SHP77 (cell line): ENCODE measurements at places on chromosomes 1 and 21.

DNA sequence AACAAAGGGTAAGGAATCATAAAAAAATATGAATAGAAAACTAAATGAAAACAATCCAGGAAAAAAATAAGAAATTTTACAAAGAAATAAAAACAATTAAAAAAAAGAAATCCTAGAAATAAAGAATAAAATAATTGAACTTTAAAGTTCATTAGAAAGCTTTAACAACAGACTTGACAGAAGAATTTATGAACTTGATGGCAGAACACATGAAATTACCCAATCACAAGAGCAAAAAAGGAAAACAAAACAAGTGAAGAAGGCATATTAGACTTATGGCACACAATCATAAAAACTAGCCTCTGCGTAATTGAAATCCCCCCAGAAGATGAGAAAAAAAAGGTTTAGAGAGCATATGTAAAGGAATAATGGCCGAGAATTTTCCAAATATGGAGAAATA is 802.5 kb upstream of the B3GALT2 start:
- DNase-seq = no peak

DNA sequence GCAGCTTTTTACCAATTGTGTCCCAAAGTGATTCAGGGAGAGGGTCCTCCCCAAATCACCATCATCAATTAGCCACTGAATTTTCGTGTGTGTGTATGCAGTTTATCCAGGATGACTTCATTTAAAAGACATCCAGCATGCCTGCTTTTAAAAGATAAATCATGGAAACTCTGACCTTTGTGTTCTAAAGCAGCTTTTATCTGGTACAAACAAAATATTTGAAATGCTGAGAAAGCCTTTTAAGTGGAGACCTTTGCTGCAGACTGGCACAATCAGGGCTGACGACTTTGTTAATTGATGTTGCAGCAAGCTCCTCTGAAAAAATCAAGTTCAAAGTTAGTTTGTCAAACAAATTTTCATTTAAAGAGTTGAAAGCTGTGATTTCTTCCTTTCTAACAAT is 104.7 kb downstream of the PCP4 start:
- DNase-seq = no peak

DNA sequence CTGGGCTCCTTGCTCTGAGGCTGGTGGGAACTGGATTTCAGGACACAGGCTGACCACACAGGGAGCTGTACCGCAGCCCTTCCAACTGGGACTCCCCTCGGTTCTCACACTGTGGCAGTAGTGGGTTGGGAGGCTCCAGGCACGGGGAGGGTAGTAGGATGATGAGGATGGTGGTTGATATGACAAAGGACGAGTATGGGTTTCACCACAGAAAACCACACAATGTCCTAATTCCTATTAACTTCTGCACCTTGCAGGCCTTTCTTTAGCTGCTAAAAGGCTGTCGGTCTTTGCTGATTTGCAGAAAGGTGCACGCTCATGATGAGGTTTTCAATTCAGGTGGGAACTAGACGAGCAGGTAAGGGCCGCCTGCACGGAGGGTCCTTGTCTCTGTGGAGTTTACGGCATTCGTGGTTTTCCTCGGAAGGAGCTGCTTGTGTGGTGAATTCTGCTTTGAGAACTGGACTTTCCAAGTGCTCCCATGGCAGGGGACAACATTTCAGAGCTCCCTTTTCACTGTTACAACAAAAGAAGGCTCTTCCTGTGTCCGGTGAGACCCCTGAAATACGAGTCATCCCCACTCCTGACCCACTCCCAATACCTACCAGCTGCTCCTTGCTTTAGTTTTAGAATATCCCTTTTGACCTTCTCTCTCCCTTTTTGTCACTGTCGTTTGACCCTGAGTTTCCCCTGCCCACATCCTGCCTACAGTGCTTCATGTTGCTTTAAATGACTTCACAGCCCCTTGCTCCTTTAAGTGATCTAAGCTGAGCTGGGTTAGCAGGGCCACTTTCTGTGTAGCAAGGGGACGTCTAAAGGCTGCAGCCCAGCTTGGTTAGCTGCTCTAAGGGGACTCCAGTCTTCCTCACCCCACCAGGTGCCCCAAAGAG is 125.1 kb downstream of the MRPS6 start:
- no peak for DNase-seq

GRCh38 chr1:50262436-50262835 is 153.7 kb downstream of the ELAVL4 start:
- no peak for DNase-seq

GRCh38 chr21:28669321-28669720 is 323.4 kb downstream of the LTN1 start:
- DNase-seq = no peak

DNA sequence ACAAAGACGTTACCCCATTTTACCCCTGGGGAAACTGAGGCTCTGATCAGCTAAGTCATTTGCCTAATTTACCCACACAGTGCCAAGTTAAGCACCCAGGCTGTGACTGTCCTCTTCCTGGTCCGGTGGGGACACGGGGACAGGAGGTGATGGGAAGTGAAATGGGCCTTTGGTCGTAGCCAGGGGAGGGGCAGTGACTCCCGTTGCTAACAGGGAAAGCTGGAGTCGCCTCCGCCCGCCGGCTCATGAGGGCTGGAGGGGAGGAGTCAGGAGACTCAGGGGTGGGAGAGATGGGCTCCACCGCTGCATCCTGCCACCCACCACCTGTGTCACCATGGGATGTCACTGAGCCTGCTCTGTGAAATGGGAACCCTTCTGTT is 139.3 kb downstream of the PGBD5 start:
- DNase-seq = no peak

DNA sequence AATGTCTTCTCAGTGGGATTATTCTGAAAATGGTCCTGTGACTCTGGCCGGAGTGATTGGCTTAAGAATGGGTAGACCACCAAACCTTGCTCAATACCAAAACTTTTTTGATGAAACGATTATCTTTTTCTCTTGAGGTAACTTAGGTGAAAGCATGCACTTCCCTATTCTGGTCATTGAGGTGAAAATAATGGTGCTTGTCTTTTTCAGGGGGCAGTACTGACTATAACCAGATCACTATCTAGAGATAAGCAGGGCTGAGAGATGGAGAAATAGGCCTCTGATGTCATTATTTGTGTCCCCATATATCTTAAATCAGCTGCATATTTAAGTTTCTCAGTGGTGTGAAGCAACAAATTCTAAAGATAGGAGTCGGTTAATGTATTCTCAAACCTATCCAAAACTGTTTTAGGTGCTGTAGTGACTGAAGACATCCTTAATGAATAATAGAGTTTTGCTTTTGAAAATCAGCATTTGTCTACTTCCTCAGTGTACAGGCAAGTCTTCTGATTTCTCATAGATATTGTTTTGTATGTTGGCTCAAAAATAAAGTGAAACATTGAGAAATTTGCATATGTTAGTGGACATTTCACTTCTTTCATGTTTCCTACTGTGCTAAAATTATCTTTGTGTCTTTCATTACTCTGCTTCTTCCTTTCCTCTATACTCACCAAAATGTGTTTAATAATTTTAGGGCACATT is 735.3 kb upstream of the ADGRL4 start:
- DNase-seq = no peak

GRCh38 chr1:1899266-1899966 is 8.5 kb upstream of the GNB1 start:
- DNase-seq = peak; percentile 55

GRCh38 chr1:36555041-36555440 is 72.3 kb upstream of the CSF3R start:
- no peak for DNase-seq

DNA sequence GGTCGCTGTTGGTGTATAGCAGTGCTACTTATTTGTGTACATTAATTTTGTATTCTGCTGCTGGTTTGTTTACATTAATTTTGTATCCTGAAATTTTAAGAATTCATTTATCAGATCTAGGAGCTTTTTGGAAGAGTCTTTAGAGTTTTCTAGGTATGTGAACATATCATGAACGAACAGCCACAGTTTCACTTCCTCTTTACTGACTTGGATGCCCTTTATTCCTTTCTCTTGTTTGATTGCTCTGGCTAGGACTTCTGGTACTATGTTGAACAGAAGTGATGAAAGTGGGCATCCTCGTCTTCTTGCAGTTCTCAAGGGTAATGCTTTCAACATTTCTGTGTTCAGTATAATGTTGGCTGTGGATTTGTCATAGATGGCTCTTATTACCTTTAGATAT is 1757.9 kb downstream of the BRINP3 start:
- no peak for DNase-seq

- DNase-seq = no peak
Measured at GRCh38 chr1:83060651-83061390, 938.1 kb downstream of the TTLL7 start.

DNA sequence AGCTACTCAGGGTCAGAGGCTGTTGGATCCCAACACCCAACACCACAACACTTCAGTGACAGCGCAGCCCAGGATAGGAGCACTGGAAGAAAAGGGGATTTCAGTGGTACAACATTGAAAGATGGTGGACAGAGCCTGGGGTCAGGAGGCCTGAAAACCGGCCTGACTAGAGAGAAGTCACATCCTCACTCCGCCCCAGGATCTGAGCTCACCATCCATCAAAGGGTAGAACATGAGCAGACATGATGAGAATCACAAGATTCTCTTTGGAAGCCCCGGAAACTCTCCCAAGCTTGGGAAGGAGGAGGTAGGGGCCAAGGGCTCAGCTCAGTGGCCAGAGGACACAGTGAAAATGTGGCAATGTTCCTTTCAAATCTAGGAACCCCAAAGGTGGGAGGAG is 271.3 kb downstream of the NPHP4 start:
- no peak for DNase-seq

DNA sequence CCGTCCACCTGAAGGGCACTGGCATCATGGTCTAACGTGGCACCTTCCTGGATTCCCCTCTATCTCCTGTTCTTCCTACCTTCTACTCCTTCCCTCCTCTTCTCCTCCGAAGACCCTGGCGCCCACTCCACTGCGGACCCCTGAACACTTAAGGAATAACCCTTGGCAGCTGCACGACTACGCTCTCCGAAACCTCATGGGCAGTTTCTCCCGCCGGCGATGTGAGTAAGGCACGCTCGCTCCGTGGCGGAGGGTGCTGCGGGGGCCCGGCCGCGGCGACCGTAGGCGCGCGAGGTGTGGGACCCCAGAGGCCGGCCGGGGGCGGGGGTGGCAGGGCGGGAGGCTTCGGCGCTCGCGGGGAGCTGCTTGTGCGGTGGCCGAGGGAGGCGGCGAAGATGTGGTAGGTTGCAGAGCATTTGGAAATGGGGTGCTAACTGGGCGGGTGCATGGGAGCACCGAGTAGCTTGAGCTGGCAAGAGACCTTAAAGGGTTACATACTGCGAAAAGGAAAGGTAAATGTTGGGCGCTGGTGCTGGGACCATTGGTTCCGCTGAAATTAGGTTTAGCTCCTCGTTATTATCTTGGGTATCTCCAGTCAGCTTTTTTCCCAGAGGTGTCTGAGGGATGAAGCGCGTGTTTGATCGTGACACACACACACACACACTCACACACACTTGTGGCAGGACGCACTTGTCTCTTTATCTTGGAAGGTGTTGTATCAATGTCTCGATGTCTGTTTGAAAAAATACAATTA is 876 bp downstream of the LRRC7 start:
- no peak for DNase-seq

- DNase-seq = no peak
Measured at GRCh38 chr1:14811573-14811972, 213.1 kb downstream of the KAZN start.

GRCh38 chr1:161273402-161273801 is 14.9 kb downstream of the PCP4L1 start:
- no peak for DNase-seq

- peak; percentile 52 for DNase-seq
Measured at GRCh38 chr1:151457911-151458801, 1.1 kb downstream of the POGZ start.

- no peak for DNase-seq
Measured at GRCh38 chr1:61334718-61335589, 252.6 kb downstream of the NFIA start.

GRCh38 chr21:39479814-39480182 is 28.0 kb downstream of the SH3BGR start:
- no peak for DNase-seq

DNA sequence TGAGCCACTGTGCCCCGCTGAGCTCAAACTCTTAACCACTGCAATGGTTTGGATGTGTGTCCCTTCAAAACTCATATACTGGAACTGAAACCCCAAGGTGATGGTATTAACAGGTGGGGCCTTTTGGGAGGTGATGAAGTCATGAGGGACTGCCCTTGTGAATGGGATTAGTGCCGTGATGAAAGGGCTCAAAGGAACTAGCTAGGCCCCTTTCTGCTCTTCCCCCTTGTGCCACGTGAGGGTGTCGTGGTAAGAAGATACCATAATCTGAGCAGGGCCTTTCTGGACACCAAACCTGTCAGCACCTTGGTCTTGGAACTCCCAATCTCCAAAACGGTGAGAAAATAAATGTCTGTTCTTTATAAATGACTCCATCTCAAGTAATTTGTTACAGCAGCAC is 45.5 kb upstream of the SPOCD1 start:
- no peak for DNase-seq

- DNase-seq = no peak
Measured at GRCh38 chr1:27795601-27796000, 22.6 kb downstream of the STX12 start.

- no peak for DNase-seq
Measured at GRCh38 chr1:15002325-15002724, 151.2 kb upstream of the TMEM51 start.

DNA sequence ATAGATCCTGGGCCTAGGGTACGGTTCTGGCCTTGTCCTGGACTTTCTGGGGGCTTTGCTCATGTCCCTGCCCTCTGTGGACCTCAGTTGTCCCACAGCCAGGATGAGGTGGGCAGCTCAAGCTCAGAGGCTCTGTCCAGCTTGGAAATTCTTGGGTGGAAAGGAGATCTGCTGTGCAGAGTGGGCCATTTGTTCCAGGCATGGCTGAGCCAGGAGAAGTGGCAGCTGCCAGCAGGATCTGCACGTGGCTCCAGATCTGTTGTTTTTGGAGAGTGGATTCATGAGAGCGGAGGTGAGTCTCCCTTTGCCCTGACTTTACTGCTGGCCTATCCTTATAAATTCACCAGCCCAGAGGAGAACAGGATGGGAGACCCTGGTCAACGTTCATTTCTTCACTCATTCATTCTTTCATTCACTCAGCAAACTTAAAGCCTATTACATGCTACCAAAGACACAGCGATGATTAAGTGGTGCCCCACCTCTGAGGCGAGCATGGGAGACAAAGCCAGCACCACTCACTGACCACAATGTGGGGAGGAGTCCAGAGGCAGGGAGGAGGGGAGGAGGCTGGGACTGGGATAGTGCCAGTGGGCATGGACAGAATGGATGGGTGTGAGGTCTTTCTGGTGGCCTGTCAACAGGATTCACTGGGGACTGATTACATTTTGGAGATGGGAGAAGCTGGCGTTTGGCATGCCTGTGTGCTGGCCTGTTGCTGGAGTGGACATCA is 205.1 kb downstream of the TRABD2B start:
- DNase-seq = no peak

DNA sequence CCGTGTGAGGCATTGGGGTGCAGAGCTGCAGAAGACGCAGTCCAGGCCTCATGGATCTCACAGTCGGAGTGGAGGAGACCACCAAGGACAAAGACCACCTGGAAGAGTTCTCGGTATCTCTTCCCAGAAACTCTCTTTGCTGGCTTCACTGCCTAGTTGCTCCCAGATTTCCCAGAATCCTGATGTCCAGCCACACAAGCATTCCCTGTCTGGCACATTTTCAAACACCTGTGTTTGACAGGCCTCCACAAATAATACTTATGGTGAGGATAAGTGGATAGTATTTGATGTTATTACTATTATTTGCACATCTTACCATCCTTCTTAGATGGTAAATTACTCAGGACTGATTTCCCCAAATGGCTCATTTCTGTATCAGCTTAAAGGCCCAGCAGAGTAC is 27.7 kb upstream of the KANK4 start:
- no peak for DNase-seq
